Activated CD8-positive, alpha-beta memory T cell treated with anti-CD3 and anti-CD28 coated beads, Interleukin-2, amount 50 U/mL, for 4 hours (primary cell): ENCODE measurements at places on chromosomes 2 and 18.

GRCh38 chr2:69642709-69643601, 584 bp downstream of the AAK1 start:
- peak; percentile 69 for DNase-seq

DNA sequence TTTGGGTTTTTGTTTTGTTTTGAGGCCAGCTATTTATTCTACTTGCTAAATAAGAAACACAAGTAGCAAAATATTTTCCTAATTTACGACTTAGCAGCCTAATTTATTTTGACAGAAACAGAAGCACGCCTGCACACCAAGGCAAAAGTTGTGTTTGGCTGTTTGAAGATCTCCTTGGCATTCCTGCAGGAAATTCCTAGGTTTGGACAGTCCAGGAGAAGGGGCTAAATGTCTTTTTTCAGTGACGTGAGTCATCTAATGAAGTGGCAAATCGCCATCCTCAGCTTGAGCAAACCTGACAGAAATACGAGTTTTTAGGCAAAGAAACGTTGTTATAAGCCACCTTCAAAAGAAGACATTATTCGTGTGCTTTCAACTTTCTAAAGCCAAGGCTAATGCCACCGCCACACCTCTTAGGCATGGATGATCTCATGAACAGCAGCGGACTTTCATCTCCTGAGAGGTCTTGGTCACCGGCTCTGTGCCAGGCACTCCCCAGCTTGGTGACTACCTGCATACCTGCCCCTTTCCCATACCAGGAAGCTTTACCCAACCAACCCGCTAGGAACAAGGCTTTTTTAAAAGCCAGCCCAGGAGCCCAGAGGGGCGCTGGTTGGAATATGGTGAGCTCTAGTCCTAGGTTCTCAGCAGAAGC, 30.9 kb downstream of the STK39 start:
- DNase-seq = no peak

GRCh38 chr2:74481961-74482800, 617 bp downstream of the CCDC142 start:
- DNase-seq = no peak

DNA sequence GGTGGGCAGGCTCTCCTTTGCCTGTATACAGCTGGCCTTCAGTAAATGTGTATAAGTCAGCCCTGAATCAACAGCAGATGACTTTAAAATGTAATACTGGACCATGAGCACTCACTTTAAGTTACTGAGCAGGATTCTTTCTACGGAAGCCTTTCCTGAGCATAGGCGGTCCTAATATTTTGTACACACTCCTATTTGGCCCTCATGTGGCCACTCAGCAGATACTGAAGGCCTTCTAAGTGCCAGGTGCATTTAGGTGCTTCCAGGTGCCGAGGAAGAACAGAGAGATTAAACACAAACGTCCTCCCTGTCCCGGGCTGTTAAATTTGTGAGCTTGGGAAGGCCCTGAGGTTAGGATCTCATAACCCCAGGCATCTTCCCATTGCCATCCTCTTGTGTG, 27.0 kb downstream of the UXS1 start:
- no peak for DNase-seq

DNA sequence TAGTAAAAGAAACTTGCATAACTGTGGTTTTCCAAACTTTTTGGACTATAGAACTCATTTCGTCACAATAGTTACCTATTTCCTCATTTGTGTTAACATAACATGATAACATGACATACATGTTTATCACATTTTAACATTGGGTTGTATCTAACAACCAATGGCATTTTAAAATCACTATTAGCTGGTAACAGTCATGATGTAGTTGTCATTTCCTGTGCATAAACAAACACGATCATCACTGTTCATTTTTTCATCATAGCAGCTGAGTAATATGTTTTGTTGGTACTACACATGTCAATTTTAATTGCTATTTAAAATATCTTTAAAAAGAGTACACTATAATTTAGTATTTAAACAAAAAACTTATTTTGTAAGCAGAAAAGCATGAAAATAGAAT, 402.4 kb downstream of the SATB2 start:
- DNase-seq = no peak

DNA sequence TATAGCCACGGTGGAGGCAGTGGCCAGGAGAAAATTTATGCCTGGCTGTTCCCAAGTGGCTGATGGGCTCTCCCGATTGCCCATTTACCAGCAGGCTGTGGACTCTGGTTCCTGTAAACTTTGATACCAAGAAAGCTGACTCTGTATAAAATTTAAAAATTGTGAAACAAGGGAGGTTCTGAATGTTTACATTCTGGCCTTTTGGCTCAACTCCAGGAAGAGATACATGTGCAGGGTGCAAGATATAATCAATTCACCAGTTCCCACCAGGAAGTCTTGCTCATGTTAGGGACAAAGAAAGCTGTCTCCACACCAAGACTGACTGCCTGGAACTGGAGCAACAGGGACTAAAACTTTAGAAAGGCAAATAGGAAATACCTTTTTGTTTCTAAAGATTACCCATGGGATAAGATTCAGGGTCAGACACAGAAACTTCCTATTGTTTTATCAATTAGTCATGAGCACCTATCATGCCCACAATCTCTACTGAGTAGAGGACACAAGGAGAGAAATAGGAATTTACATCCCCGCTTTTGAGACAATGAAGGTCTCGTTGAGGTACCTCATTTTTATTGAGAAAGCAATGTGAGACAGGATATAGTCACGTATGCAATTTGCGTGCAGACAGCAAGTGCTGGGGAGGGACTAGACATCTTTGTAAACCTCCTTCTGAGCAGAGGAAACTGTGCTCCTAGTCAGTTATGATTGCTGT, 123.5 kb downstream of the LIPG start:
- no peak for DNase-seq

GRCh38 chr2:98730053-98730706, 752 bp downstream of the MGAT4A start:
- DNase-seq = peak; percentile 60

- DNase-seq = no peak
Observed at GRCh38 chr2:240436683-240437550, 1.5 kb downstream of the GPC1 start.

GRCh38 chr18:686339-687111, 25.9 kb downstream of the ENOSF1 start:
- no peak for DNase-seq

DNA sequence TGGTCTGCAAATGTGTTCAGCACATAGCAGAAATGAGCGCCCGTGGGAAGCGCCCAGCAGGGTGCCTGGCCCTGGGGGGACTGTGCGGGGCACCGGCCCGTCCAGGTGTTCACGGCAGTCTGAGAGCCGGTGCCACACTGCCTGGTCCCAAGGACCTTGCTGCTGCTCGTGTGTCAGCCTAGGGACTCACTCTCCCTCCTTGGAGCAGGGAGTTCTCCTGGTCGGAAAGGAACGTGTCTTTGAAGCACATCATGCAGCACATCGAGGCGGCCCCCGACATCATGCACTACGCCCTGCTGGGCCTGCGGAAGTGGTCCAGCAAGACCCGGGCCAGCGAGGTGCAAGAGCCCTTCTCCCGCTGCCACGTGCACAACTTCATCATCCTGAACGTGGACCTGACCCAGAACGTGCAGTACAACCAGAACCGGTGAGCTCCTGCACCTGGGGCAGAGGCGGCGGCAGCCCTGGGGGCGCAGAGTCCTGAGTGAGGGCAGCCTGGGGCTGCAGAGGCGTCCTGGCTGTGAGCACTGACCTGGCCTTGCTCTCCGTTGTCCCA, 36.0 kb downstream of the NTSR2 start:
- DNase-seq = no peak

- DNase-seq = no peak
Observed at GRCh38 chr2:58138396-58139030, 91.9 kb downstream of the VRK2 start.

DNA sequence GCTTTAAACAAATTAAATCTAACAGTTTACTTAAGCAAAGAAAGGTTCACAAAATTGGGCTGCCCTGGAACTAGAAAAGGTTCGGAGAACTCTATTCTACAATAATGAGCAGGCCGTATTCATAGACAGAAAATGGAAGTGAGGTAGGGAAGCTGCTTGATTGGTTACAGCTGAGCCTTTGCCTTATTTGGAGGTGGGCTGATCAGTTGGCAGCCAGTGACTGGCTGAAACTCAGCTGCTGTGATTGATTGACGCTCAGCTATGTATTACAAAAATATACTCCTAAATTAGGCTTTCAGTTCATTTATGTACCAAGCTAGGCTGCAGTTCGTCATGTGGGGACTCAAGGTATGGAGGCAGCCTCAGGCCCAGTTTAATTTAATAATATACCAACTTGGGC, 42.3 kb upstream of the TTR start:
- no peak for DNase-seq

DNA sequence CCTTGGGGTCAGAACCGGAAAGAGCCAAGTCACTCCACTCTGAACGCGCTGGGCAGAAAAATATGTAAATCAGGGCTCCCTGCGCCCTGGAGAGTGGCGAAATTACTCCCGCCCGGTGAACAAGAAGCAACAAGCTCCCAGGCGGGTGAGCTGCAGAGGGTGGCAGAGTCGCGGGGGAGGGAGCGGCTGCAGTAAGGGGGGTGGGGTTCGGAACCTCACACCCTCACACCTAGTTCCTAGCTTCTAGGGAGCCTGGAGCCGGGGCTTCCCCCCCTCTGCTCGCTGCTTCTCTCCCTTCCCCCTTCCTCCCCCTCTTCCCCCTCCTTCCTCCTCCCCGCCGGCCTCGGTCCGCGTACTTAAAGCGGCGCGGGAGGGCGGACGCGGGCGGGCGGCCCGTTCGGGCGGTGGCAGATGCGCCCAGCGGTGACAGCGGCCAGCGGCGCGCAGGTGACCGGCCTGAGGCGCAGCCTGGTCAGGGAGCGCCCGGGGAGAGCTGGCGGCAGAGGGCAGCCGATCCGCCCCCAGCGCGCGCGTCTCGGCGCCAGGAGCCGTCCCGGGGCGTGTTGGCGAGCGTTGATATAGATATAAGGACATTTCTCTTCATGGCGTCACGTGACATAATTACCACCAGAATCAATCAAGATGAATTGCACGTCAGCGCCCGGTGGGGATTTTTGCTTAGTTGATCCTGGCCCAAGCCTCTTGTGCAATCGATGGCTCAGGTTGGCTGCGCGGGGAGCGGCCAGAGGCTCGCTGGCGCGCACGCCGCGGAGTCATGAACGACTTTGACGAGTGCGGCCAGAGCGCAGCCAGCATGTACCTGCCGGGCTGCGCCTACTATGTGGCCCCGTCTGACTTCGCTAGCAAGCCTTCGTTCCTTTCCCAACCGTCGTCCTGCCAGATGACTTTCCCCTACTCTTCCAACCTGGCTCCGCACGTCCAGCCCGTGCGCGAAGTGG, at the start of gene HOXD11:
Gene HOXD11, plus strand, starts transcription at position 700 of the 959 bp plus-strand sequence. Its CDS starts 76 bp downstream, at position 776.
- DNase-seq = no peak

DNA sequence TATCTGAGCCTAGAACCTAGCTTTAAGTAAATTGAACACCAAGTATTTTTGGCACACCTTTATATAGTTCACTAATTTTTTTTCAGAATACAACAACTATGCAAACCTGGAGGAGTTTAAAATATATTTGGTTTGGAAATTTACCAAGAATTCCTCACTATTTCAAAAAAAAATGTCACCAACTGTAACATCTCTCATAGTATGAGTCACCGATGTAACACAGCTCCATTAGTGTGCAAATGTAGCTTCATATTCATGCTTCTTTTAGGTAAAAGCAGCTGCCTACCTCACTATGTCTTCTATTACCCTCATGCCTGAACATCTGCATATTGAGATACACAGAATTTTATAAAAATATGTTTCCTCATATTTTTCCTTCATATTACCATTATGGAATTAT, 80.5 kb downstream of the NRXN1 start:
- DNase-seq = no peak

- no peak for DNase-seq
Observed at GRCh38 chr18:59051470-59052165, 88.1 kb upstream of the SEC11C start.

DNA sequence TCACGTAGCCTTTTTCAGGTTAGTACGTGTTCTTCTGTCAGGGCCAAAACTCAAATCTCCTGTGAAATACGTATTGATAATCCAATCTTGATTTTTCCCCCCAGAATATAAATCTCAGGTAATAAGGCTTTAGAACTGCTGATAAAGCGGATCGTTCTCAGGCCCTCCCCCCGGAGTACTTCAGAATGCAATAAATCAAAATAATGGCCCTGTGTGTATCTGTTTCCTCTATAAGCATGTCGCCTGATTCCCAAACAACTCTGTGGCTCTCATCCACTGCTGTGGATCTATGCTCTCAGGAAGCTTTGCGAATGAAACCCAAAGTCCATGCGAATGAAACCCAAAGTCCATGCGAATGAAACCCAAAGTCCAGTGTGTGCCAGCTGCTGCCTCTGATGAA, 49.4 kb downstream of the IMPA2 start:
- no peak for DNase-seq

- no peak for DNase-seq
Observed at GRCh38 chr2:139721411-139721995, 941.3 kb upstream of the NXPH2 start.

GRCh38 chr18:2522112-2522511, 49.2 kb downstream of the METTL4 start:
- no peak for DNase-seq

DNA sequence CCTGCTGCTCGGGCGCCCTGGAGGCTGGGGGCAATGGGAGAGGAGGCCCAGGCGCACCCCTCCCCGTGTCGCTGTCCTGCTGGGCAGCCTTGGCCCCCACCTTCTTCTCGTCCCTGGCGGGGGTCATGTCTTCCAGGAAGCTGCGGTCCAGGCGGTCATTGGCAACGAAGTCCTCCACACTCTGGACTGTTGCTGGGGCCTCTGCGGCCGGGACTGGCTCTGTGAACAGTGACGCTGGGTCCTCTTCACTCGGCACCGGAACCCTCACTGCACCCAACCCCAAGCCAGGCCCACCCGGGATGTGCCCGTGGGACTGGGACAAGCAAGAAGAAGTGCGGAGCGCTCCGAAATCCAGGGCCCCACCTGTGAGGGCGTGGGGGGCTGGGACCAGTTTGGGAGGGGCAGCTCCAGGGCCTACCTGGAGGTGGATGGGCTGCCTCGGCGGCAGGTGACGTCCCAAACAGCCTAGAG, 308.0 kb downstream of the CCDC74A start:
- no peak for DNase-seq

GRCh38 chr2:16546128-16546754, 119.4 kb downstream of the CYRIA start:
- DNase-seq = no peak

DNA sequence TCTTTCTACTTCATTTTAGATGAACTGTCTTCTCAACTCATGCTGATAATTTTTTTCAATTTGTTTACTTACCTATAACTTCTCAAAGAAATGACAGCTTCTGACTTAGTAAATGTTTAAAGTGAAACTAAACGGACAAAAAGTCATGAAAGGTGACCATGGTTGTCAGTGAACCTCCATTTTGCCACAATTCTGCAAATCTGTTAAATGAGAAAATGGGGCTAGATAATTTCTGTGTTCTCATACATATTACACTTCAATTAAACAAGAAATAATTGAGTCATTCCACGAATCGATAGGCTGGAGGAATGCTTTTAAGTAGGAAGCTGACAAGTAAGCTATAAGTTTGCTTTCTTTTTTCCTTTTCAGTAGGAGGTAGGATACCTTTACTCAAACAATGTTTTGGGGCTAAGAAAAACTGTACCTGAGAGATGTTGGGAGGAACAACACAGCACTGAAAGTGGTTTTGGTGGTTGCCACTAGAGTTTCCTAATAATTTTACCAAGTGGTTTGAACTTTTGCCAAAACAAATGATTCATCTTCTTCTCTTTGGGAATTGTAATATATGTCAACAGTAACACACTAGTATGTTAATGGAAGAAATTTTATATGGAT, 17.1 kb downstream of the DYNAP start:
- DNase-seq = no peak

GRCh38 chr2:49146401-49146800, 7.9 kb downstream of the FSHR start:
- DNase-seq = no peak
